ENCODE measurements at places on chromosomes 6 and 20.

- no peak for DNase-seq
These were observed 488.0 kb downstream of the BCKDHB start for GRCh38 chr6:80594461-80594860.

DNA sequence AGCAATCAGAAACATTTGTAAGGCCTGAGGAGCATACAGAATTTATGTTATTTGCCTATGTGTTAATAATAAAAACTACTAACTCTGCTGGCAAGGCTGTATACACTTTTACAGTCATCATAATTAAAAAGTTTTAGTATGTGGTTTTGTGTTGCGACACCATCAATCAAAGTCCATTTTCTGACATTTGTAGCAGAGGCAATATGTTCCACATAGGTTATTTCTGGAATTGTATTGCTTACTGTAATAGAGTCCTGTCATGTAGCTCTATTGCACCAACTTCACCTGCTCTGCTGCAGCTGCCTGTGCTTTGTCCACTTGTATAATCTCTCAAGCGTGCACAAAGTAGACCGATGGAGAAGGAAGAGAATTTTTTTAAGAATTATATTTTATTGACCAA lies 501.8 kb downstream of the HACE1 start:
- DNase-seq, result no peak

DNA sequence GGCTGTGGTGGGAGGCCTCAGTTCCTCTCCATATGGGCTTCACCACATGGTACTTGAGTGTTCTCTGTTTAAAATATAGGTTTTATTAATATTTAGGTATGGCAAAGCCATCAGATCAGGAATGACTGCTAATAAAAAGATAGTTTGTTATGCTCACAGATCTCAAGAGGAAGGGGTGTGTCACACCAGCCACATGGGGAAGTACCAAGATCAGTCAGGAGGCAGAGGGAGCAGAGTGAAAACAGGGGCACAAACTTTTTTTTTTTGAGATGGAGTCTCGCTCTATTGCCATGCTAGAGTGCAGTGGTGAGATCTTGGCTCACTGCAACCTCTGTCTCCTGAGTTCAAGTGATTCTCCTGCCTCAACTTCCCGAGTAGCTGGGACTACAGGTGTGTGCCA lies 92.1 kb upstream of the GCM1 start:
- no peak for DNase-seq

DNA sequence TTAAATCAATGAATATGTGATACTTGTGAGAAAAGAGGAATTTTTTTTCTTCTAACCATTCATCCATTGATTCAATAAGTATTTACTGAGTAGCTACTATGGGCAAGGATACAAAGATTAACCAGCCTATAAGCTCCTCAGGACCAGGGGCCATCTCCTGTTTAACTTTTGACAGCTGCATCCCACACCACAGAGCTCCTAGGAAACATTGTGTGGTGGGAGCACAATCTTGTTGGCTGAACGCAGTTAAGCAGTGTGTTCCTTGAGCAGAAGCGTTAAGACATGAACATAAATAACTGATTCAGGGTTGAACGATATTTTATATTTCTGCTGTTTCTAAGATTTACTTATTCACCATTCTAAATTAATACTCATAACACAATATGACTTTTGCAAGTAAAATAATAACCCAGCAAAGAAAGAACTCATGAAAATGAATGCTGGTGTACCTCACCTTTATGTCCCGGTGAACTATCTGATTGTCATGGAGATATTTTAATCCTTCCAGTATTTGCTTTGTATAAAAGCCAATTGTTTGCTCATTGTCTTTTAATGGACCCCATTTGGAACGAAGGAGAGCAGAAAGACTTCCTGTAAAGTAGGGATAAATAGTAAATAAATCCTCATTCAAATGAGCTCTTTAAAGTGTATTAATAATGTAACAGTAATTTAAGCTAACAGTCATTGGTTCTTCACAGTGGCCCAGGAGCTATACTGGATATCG lies 62.6 kb upstream of the MAP7 start:
- no peak for DNase-seq

DNA sequence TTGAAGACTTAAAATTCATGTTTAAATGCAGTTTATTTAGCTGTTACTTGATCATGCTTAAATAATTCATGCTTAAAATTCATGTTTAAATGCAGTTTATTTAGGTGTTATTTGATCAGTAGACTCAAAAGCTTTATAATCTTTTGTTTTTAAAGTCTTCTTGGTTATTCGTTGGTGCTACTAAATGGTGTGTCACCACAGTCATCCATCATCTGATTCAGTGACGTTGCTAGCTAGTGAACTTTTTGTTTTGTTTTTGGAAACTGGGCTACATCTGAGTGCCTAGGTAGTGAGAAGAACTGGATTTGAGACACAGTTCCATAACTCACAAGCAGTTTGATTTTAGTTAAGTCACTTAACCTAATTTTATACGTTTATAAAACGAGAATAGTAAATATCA lies 20.9 kb downstream of the SCAF8 start:
- DNase-seq, result no peak

DNA sequence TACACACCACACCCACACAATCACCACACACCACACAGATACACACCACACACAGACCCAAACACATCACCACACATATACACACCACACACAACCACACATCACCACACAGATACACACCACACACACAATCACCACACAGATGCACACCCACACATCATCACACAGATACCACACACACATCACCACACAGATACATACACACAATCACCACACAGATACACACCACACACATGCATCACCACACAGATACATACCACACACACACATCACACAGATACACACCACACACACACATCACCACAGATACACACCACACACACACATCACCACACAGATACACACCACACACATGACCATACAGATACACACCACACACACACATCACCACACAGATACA lies 73.2 kb downstream of the GRM4 start:
- DNase-seq, result no peak

DNA sequence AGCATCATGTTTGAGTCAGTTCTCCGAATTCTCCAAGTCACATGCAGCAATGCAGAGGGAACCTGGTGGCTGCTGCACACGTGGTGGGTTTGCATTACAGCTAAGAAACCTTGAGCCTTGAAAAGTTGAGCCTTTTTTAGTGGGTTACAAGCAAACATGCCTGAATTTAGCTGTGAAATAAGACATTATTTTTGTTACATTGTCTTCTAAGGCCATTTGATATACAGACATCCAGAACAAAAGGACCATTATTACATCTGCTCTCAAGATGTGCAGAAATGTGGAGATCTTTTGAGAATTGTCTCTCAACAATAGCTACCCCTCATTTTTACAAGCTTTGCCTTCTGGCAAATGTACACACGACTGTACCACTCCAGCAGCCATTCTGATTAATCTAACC lies 720.5 kb upstream of the SLC35B3 start:
- DNase-seq, result no peak

GRCh38 chr6:15653581-15653980 lies 9.2 kb downstream of the DTNBP1 start:
- DNase-seq, result no peak

DNA sequence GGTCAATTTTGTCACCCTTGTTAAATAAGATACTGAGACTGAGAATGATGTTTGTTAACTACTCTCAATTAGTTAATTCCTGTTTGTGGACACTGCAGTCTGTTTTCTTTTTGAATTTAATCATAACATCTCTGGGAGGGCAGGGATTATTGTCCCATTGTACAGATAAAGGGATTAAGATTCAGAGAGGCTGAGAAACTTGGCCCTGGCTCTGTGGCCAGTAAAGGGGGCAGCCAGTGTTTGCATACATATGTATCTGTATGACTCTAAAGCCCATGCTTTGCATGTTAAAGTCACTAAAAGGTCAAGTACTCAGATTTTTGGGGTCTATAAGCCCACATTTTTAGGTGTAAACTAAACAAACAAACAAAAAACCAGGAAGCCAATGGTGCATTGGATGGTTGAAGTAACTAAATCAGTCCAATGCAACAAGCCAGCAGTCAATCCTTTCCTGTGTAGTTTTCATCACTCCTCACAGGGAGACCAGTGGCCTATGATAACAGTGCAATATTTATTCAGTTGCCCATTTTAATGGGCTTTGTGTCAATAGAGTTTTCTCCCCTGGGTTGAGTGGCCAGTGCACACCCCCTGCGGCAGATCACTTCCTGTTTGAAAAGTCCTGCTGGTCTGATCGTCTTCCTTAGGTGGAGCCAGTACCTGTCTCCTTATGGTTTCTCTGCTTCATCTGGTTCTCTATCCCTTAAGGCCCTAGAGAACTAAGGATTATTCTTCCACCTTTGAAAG lies 106.7 kb downstream of the SLX4IP start:
- DNase-seq, result no peak

DNA sequence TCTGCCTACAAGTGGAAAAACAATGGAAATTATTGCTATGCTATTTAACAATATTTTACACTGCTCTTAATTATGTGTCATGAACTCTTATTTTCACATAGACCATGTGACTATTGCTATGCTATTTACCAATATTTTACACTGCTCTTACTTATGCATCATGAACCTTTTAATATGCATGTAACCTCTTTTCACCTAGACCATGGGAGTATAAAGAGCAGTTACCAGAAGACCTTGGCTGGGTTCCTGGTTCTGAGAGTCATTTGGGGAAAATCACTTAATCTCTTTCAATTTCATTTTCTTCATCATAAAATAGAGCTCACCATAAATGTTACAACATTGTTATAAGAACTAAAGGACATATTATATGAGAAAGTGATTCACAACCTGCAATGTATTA lies 223.8 kb upstream of the RNF217 start:
- DNase-seq, result no peak

- DNase-seq, result no peak
These were observed 34.2 kb downstream of the MAFB start for GRCh38 chr20:40654876-40655275.

DNA sequence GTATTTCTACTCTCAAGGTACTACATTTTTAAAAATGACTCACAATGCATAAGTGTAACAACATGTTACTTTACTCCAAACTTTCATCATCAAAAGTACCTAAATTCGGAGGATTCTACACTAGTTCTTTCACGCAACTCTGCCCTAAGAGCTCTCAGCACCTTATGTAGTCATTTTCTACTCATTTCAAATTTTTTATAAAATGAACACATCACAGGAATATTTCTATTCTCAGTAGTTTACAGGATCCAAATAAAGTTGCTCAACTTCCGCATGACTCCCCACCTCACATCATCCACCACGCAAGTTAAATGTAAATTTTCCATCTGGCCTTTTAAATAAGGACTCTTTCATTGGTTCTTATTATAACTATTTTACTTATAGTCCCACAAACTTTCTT lies 344.9 kb upstream of the MANEA start:
- no peak for DNase-seq

- DNase-seq, result no peak
These were observed 25.7 kb upstream of the TCFL5 start for GRCh38 chr20:62887152-62887859.

DNA sequence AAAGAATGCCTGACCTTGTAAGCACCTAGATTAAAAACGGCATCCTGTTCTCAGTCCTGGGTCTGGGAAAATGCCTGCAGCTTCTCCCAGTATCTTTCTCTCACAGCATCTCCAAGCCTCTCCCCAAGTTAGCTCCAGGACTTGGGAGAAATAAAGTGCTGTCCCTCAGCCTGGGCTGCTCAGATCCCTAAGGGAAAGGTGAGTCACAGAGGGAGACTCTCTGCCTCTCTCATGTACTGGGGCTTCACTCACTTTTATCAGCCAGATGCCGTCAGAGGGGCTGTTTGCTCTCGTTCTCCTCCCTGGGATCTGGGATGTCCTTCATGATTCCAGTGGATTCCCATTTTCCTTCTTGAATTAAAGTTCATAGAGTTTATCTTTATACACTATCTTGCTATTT lies 293.6 kb downstream of the COL12A1 start:
- DNase-seq, result no peak

GRCh38 chr6:30722280-30723112 lies 2.3 kb downstream of the TUBB start:
- DNase-seq, result peak; percentile 62
